ENCODE measurements at places on chromosomes 1 and 21. TPM values are rescaled to one million over a fixed set of nuclear protein-coding genes. Genes with fewer than 3 reads are reported as not detected.

DNA sequence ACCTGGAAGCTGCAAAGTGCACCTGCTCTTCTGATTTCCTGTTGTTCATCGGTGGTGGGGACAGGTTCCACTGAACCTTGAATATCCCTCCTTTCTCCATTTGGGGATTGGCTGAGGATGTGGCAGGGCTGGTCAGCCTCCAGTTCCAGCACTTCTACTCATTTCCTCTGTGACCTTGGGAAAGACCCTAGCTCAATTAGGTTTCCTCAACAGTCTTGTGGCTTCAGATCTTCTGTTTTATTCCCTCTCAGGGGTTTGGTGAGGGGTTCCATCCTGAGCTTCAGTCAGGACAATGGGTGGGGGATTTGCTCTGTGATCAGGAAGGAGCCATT, 317.1 kb upstream of the PROX1 start:
- DNase-seq: no peak

- no peak for DNase-seq
Measured at GRCh38 chr1:76083189-76083588, 8.6 kb downstream of the ST6GALNAC3 start.

The AIM2 gene
- 3.0 TPM for total RNA-seq

The MAP3K21 gene
- 2.6 TPM for total RNA-seq

DNA sequence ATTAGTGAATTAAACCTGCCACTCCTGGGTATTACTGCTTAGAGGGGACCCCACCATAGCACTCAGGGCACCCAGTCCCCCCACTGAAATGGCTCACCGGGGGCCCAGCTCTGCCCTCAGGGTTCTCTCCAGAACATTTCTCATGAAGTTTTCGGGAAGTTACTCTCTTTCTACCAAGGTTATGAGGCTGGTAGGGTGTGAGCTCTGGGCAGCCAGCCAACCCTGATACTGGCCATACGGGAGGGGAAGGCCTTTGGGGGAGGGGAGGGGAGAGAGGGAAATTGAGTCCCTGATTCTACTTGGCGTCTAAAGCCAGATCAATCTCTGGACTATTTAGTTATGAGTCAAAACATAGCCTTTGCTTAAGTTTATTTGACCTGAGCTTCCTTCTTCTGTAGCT, 12.9 kb upstream of the PDE9A start:
- no peak for DNase-seq

- DNase-seq: no peak
Measured at GRCh38 chr1:152386940-152387339, 27.1 kb downstream of the CRNN start.

GRCh38 chr1:14242123-14242522, 356.4 kb upstream of the KAZN start:
- DNase-seq: no peak

The SLC19A2 gene
- 24.2 TPM for total RNA-seq

DNA sequence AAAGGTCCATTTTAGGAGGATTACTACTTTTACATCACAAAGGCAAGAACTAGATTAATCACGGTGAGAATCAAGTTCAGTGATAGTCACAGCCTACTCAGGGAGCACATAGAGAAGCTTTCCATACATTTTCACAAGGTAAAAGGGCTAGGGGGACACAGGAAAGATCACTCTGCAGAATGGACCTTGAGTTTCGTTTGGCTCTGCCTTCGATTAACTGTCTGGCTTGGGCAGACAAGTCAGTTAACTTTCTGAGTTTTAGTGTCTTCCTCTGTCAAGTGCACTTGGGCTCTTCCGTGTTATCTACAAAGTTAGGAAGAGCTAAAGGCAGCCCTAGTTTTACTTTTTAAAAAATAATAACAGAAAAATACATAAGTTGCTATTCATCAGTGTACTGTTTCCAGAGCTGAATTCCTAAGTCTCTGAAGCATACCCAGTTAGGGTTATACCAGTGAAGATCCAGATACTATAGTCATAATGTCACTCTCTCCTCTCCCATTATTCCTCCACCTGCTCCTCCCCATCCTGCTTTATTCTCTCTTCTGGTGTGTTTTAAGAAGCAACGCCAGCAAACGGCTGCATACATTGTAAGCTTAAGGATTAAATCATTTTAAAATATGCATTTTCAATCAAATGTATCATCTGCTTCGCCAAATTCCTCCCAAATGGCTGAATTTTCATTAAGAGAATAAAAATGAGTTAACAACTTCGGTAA, 1.7 kb downstream of the CEP170 start:
- DNase-seq: no peak

DNA sequence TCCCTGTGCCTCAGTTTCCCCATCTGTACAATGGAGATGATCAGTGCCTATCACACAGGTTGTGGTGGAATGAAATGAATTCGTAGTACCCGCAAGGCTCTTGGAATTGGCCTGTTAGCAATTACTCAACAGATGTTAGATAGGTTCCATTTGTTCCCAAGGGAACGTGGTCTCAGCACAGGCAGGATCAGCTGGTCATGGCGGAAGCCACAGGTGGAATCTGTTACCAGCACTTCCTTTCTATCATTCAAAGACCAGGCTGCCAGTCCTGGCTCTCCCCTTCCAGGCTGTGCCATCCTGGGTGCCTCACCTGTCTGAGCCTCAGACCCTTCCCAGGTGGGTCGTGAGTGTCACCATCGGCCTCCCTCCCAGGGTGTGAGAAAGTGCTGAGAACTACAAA, 61.5 kb downstream of the FBXO2 start:
- DNase-seq: no peak

DNA sequence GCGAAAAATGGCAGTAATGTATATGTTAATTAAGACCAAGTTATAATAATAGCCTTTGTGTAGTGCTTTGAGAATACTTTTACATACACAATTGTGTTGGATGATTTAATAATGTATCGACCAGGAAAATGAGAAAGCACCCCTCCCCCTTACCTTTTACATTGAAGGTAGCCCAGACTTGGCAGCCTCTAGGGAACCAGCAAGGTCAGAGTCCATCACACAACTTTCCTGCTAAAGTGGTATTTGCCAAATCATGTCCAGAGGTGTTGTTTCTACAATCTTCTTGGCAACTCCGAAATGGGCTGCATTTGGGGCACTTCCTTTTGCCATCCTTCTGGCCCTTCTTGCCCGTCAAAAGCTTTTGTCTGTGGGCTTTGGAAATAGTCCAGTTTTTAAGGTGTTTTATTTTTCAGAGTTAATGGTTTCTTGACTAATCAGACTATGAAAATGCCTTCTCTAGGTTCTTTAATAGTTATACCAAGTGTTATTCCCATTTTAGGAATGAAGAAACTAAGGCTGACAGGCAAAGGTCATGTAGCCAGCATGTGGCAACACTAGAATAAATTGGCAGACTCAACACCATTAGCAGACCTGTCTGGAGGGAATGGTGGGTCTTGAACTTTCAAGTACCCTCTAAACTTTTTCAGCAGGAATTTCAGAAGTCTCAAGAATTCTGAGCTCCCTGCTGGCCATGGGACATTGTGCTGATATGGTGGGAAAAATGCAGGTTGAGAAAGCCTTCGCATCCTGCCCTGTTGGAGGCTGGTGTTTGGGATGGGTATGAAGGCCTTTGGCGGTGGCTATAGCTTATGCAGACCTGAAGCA, 6.8 kb downstream of the ATP1A1 start:
- no peak for DNase-seq

DNA sequence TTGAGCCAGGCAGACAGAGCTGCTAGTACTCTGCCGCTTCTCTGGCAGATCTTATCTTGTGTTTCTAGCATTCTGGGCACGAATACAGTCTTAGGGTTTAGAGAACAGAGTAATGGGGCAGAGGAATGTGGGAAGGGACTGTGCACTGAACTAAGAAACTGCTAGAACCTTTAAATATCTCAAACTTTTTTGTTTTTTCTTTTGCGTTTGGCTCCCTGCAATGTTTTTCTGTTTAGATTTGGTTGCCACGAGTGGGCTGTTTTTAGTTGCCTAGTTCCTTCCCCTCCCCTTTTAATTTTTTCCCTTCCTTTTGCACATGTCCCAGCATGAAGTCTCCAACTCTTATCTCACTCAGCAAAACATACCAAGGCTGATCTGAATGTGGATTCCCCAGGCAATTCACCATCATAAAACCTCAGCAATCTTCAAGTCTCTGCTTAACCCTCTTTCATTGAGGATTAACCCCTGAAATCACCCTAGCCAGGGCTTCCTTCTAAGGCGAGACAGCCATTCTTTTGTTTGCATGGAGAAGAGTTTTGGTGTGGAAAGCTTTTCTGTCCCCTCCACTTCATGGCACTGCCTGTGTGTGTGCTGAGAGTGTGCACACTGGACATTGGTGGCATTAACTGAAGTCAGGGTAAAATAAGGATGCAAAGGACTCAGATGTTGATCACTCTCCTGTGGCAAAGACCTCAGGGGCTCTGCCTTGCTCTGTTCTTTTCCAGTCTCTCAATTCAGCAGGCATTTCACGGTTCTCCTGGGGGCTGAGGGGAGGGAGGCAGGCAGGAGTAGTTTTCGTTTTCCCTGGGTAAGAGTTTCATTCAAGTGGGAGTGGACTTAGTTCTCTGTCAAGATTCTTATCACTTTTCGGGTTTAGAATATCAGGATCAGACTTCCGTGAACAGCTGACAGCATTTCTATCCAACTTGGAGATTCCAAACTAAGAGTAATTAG, 2.8 kb upstream of the ATF3 start:
- DNase-seq: no peak

The LRP8 gene
- total RNA-seq: 3.8 TPM

DNA sequence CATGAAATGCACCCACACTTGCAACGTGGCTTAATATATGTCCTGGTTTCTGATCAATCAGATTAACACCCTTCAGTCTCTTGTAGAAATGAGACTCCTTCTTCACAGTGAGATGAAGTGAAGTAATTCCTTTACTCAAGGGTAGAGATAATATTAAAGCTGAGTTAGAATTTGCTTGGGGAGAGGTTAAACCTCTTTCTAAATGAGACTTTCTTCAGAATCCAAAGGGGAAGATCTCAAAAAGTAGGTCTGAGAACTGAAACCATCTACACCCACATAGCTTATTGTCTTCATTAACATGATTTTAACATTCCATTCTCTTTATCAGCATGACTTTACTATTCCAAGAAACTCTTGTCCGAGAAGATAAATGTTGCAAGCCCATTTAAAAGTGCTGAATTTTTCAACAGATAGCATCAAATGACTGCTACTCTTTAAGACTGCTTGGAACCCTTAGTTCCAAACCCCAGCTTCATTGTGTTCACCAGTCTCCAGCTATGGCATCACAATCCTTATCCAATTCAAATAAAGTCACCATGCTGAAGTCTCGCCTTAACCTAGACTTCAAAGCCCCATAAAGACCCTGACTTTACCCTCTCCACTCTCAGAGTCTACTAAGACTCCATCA, 19.2 kb upstream of the TRAF3IP3 start:
- DNase-seq: no peak

- no peak for DNase-seq
Measured at GRCh38 chr21:15498455-15498854, 231.3 kb upstream of the USP25 start.

GRCh38 chr1:1670866-1671265, 12.1 kb upstream of the CDK11B start:
- DNase-seq: no peak

- no peak for DNase-seq
Measured at GRCh38 chr1:231663211-231663792, 36.7 kb downstream of the DISC1 start.

GRCh38 chr1:192581131-192581927, 5.8 kb downstream of the RGS1 start:
- DNase-seq: no peak

GRCh38 chr21:28152732-28153131, 839.9 kb downstream of the LTN1 start:
- no peak for DNase-seq

The TAS1R2 gene
- total RNA-seq: not detected

The NUP133 gene
- total RNA-seq: 50.2 TPM

The OPRD1 gene
- total RNA-seq: 0.05 TPM

The CNKSR1 gene
- 5.3 TPM for total RNA-seq

GRCh38 chr1:74395571-74395970, 116.8 kb downstream of the LRRC53 start:
- DNase-seq: peak; percentile 66

DNA sequence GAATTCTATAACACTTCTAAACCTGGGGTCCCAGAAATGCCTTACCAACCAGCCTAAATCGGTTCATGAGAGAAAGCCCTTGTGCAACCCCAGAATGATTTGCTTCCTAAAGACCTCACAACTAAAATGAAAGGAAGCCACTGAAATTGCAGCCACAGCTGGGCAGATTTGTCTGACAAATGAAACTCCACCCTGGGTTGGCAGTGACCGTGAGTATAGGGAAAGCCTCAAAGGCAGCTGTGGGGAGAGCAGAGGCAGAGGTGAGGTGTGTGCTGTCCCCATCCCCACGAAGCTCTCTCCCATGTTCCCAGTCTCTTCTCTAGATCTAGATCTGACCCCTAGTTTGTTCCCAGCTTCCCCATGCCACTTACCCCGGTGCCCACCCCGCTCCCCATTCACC, 23.1 kb downstream of the RHBDL2 start:
- DNase-seq: no peak

- no peak for DNase-seq
Measured at GRCh38 chr21:39316729-39317128, 3.3 kb upstream of the BRWD1 start.

GRCh38 chr1:234047123-234047522, 142.6 kb downstream of the SLC35F3 start:
- no peak for DNase-seq

DNA sequence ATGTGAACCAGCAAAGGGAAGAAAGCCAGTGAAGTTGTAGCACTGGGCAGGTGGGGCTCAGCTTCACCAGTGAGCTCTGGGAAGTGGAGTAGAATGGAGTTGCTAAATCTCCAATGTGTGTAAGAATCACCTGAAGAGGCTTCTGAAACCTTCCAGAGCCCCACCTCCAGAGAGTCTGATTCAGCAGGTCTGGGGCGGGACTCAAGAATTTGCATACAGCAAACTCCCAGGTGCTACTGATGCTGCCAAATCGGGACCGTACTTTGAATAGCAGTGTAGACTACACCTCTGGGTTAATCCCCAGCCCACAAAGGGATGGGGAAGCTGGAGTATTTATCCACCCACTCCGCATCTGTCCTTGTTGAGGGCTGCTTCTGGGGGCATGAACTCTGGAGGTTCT, 154.3 kb downstream of the IGSF21 start:
- no peak for DNase-seq

DNA sequence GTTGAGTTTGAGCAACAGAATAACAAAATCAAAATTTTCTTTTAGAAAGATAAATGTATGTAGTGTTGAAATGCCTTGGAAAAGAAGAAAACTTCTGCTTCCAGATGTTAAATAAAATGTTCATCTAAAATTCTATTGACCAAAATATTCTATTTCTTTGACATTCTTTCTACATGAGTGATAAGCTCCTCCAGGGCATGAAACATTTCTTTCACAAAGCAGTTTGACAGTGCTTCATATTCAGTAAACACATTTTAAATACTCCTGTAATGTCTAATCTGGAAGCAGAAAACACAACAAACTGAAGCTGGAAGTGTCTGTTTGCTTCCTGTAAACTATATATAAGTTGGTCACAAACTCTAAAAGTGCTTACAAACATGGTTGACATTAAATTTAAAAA, 61.5 kb downstream of the RGS21 start:
- DNase-seq: no peak

DNA sequence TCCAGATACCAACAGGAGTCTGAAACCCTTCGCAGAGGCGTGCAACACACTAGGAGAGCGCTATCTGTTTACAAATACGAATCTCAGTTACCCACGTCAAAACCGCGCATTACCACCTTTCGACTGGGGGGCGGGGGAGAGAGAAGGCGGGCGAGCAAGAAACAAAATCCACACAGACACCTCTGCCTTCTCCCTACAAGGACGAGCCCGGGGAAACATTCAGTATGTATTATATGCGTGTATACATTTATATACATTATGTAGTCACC, 722 bp downstream of the TUT4 start:
- no peak for DNase-seq

- DNase-seq: no peak
Measured at GRCh38 chr21:41921021-41921420, 32.8 kb downstream of the C2CD2 start.
